Activated CD4-positive, alpha-beta T cell treated with anti-CD3 and anti-CD28 coated beads, Interleukin-2, amount 10 ng/mL, durations not matched to agents 7 days and 5 days (primary cell): ENCODE measurements at places on chromosomes 1 and 21. TPM values are rescaled to one million over a fixed set of nuclear protein-coding genes. Genes with fewer than 3 reads are reported as not detected.

Gene SYNJ1
- total RNA-seq: 16.1 TPM

Gene HSD3B2
- not detected for total RNA-seq

GRCh38 chr1:201274616-201275252 lies 8.6 kb upstream of the PKP1 start:
- no peak for DNase-seq

DNA sequence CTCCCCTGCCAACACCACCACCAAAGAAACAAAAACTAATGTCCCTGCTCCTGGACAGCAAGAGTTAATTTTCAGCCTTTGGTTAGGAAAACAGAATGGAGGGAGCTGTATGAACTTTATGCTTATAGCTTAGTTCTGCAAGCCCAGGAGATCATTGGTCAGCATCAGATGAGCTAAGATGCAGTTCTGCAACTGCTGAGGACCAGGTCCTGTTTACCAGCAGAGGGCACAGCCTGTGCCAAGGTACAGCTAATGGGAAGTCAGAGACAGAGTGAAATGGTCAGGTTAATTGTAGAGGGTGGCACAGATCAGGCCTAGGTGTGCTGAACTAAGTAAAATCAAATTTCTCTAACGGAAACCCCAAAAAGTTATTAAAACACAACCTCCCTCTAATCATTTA lies 161.3 kb downstream of the ROR1 start:
- no peak for DNase-seq

DNA sequence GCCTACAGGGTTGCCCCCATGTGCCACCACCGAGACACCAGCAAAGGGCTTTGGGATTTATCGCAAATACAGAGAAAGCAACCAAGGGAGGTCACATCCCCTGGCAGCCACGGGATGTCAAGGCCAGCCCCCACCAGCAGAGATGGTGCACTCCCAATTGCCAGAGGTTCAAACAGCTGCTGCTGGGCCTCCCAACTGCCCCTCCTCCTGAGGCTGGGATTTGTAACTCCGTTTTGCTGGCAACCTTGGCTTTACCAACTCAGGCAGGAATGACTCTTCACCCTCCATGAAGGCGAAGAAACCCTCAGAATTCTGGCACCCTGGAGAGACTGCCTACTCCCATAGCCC lies 11.6 kb downstream of the TMEM53 start:
- DNase-seq: no peak
